ENCODE measurements at places on chromosomes 13 and 19. TPM values are rescaled to one million over a fixed set of nuclear protein-coding genes. Genes with fewer than 3 reads are reported as not detected.

DNA sequence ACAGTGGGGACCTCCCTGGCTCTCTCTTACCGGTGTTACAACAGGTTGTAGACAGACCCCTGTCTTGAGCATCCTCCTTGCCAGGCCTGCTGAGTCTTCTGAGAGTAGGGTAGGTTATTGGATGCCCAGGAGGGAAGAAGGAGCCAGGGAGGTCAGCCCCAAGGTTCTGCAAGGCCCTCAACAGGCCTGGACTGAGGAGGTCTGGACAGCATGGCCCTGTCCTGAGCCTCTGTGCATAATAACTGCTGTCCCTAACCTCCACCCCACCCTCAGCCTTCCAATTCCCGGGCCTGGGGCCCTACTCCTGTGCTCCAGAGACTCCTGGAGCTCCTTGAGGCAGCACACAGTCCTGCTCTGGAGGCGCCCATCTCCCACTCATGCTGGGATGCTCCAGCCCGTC, 336 bp downstream of the CD22 start:
- no peak for DNase-seq

The LILRB2 gene
- 209 TPM for total RNA-seq

GRCh38 chr13:79941752-79942151, 399.2 kb downstream of the SPRY2 start:
- no peak for DNase-seq

The TDRD12 gene
- total RNA-seq = not detected

DNA sequence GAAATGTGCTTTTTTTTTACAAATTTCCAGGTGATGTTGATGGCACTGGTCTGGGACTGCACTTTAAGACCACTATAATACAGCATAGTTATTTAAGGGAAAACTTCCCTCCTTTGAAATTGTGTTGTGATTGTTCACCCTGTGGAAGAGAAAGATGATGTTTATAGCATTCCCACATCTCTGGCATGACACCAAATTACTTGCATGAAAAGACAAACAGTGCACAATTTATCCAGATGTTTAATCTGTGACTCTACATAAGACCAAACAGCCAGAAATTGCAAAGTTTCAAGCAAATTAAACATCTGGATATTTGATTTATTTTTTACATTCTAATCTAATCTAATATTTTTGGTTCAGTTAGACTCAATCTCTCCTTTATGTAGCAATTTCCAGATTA, 51.6 kb downstream of the UFM1 start:
- DNase-seq = no peak

Data from spleen (tissue), 13 donors.